ENCODE measurements at places on chromosomes 3 and 15. TPM values are rescaled to one million over a fixed set of nuclear protein-coding genes. Genes with fewer than 3 reads are reported as not detected.

DNA sequence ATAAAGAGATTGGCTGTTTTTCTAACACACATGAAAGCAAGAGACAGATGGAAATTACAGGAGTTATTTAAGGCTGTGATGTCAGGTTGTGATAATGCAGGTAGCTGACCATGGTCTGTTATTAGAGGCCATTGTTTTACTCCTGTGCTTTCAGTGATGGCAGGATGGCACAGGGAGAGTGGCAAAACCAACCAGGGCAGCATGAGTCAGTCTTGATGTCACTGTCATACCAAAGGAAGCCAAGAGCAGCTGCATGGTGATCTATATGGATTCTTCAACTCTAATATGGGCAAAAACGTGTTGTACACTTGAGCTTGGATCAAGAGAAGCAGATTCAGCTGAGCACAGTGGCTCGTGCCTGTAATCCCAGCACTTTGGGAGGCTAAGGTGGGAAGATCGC is 91.8 kb upstream of the LMOD3 start:
- no peak for DNase-seq

- DNase-seq = no peak
These were observed 8.3 kb downstream of the BMF start for GRCh38 chr15:40100123-40100946.

DNA sequence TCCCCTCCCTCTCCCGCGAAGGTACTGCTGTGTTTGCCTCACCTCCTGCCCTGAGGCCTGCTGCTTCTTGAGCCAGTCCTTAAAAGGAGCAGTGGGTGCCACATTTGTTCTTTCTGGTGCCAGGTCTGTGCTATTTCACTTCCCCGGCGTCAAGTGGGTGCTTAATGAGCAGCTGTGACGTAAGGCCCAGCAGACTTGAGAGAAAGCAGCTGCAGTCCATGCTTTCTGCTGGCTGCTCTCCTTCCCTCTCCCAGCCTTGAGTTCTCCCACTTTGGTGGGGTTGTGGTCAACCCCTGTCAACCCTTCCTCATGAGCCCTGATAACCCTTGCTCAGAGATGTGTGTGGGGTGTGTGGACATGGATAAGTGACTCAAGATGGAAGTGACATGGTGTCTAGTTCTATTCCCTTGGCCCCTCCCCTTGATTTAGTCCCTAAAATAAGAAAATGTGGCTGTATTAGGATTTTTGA is 6.9 kb downstream of the INAFM2 start:
- DNase-seq = peak; percentile 83

GRCh38 chr3:54261141-54261540 is 138.8 kb downstream of the CACNA2D3 start:
- DNase-seq = no peak

- no peak for DNase-seq
These were observed 281.8 kb downstream of the FAM43A start for GRCh38 chr3:194967151-194968117.

DNA sequence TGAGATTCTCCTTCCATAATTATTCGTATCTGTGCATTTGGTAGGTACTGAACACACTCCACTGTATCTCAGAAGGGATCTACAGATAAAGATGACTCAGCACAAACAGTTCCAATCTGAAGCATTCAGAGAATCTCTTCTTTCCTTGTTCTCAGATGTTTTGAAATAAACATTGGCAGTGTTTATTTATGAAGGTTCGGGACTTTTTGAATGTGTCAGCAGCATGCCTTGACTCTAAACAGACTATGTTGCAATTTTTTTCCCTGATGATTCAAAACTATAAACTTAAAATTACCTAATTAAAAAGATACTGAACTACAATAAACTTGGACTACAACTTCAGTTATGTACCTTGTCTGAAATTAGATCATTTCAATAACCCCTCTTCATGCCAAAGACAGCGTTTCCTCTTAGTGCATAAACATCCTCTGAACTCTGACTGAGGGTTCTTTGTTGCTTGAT is 612.9 kb upstream of the TBL1XR1 start:
- DNase-seq = peak; percentile 56

GRCh38 chr15:77528968-77529319 is 103.8 kb downstream of the LINGO1 start:
- DNase-seq = no peak

DNA sequence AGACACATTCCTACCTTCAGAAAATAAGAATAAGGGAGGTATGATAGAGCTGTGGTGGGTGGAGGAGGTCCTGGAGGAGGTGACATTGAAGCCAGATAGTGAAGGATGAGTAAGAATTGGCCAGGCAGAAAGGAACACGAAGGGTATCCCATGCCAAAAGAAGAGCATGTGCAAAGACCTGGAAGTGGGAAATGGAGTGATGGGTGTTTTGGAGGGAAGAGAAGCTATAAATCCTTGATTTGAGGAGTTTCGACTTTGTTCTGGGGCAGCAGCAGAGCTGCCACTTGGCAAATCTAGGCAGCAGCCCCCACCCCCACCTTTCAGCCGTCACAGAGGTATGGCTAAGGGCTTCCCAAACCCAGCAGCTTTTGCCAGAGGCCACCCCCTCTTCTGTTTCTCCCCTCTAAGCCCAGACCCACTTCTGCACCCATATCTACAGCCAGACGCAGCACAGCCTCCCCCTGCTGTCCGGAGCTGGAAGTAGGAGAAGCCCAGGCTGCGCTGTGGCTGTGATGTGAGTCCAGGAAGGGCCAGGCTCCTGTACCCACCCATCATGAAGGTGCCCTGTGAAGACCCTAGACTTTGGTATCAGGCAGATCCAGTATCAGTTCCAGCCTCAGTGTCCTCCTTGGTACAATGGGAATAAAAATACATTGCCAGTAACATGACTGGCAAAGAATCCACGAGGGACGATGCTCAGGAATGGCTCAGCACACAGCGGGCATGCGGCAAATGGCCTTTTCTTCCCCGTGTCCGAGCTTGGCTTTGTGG is 188.7 kb upstream of the LINGO1 start:
- peak; percentile 64 for DNase-seq

Gene TLNRD1
- 10.9 TPM for polyA plus RNA-seq

Gene ISG20
- polyA plus RNA-seq = 1.8 TPM

Gene DUOXA2
- 0.10 TPM for polyA plus RNA-seq

Data from right lung (tissue), 10 donors.